Right kidney (tissue), 9 donors: ENCODE measurements at places on chromosomes 4 and X.

GRCh38 chr4:170001011-170001744 is 25.0 kb downstream of the MFAP3L start:
- no peak for DNase-seq

- no peak for DNase-seq
Measured at GRCh38 chr4:133943081-133943480, 258.5 kb downstream of the PABPC4L start.

DNA sequence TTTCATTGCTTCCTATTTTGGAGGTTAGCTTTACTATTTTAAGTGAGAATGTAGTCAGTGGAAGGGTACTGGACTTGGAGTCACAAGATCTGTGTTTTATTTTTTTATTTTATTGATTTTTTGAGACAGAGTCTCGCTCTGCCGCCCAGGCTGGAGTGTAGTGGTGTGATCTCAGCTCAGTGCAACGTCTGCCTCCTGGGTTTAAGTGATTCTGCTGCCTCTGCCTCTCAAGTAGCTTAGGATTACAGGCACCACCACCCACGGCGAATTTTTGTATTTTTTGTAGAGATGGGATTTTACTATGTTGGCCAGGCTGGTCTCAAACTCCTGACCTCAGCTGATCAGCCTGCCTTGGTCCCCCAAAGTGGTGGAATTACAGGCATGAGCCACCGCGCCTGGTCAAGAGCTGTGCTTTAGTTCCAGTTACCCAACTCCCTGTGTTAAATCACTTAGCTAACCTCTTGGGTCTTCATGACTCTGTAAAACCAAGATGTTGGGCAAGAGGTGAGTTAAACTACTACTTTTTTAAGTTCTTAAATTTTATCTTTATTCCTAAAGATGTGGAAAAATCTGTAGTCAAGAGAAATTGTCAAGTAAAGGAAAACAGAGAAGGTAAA is 11.2 kb downstream of the USP9X start:
- no peak for DNase-seq

DNA sequence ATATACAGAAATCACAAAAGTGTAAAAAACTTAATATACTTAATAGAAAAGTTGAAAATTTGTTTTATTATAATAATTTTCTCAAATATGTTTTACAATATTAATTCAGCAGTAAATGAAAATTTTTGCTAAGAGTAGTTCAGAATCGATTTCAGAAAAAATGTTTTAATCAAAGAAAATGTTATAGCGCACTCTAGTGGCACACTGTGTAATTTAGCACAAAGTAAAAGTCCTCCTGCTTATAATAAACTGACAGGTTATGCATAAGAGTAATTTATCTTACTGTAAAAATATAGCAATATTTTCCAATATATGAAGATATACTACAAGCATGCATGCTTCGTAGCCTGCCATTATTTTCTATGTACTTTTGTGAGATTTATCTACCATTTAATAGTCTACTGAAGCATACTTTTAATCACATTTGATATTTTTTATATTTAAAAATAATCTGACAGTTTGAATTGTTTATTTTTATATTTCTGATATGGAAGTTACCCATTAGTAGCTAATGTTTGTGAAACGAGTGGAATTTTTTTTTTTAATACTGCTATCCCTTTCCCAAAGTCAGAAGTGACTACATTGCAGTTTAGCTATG is 217.9 kb upstream of the KLHL4 start:
- no peak for DNase-seq

- DNase-seq = no peak
Measured at GRCh38 chrX:13102636-13103035, 58.2 kb upstream of the FAM9C start.

DNA sequence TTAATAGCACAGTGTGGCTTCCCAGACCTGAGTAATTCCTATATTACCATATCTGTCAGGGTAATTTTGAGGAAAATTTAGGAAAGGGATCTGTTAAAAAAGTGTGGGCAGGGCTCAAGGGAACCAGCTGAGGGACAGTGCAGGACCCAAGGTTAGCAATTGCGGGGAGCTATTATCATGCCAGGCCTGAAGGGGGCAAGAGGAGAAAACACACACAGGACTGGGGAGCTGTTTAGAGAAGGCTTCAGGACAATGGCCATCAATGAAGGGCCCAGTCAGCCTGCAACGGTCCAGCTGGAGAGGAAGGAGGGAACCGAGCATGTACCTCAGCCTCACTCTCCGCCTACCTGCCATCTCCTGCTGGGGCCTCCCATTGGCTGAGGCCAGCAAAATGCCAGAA is 19.0 kb upstream of the NHS start:
- DNase-seq = no peak

DNA sequence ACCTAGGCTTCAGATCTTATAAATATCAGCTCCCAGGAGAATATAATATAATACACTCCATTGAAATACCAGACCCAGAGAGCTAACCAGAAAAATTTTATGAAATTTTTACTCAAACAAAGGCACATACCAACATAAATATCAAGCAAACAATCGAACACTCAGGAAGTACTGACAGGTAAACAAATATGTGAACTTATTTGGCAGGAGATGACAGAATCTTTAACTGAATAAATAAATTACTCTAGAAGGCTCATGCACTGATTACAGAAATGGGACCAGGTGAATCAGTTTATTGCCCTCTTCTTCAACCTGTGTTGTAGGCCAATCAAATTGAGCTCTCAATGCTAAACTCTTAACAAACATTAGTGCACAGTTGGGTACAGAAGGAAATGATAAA is 225.2 kb upstream of the PABPC4L start:
- DNase-seq = no peak

DNA sequence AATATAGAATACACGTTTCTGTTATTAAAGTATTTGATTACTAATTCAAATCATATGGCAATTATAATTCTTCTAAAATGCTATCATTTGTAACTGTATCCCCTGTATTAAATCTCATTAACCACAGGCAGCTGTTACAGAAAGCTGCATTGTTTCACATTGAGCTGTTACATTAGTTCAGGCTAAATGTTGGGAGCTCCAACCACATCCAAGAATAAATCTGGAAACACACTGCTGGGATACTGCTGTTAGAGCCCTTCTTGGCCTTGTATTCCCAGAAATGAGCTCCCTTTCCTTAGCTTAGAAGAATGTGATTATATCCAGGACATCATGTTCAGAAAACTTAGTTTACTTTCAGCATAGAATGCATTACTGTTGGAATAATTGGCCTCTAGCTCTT is 48.2 kb downstream of the GUCY1B1 start:
- DNase-seq = no peak

DNA sequence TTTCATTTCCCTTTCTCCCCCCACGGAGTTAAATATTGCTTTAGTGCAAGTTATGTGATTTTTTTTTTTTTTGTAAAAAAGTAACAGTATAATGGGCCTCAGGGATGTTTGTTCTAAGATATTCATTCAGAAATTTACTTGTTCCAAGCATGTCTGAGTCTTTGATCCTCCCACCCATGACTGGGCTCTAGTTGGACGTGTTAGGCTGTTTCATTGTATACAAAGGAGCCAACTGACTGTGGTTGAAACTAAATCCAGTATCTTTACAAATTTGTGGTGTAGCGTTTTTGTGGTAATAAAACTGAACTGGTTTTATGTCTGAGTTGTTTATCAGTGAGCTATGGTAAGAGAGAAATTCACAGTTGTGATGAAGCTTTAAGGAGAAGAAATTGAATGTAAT is 74.1 kb downstream of the DOCK11 start:
- DNase-seq = no peak

GRCh38 chr4:110633358-110634341 is 10.8 kb upstream of the PITX2 start:
- peak; percentile 69 for DNase-seq

- DNase-seq = no peak
Measured at GRCh38 chrX:14354521-14354920, 174.8 kb upstream of the GLRA2 start.

DNA sequence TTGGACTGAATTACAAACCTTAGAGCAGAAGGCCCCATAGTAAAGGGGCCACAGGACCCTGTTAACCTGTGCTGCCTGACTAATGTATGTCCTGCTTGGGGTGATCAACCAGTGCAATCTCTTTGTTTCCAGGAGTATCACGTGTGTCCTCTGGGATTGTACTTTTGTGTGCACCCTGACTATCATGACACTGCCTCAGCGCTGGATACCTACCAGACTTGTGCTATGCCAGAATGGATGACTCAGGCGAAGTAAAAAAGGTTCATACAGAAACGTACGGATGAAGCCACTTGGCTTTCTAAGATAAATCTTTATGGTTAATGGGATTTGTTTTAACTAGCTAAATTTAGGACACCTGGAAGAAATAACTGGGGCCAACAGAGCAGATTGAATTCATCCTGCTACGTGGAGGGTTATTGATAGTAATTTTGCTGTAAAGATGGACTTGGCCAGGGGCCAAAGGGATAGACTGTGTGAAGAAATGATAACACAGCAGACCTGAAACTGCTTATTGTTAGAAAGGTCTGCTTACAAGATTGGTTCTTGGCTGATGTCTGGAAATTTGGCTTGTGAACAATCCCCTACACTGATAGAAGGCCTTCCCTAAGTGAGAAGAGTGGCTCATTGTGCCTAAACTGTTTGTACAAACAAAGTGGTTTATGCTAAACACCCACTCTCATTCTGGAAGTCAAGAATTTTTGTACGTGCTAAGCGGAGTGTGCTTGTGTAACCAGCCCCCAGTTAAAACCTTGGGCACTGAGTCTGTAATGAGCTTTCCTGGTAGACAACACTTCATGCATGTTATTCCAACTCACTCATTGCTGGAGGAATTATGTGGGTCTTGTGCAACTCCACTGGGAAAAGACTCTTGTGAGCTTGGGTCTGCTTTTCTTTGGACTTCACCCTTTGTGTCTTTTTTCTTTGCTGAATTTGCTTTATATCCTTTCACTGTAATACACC is 750.5 kb upstream of the HTR2C start:
- no peak for DNase-seq

GRCh38 chr4:8856835-8857621 is 14.6 kb downstream of the HMX1 start:
- DNase-seq = peak; percentile 48

DNA sequence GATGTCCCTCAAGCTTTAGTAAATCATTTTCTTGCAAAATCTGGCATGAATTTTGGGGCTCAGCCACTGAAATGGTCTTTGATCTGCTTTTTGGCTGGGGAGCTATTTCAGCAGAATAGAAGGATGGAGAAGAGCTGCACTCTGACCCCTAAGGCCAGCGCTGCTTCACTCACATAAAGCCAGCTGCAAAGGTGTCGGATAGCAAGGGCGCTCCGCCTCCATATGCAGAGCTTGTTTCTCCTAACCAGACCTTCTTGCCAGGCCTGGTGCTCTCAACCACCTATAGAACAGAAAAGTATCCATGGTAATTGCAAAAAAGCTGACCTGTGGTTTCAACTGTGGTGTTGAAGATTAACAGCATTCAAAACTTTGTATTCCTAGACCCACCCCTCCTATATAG is 24.1 kb upstream of the COQ2 start:
- no peak for DNase-seq
